GM04504 (cell line): ENCODE measurements at places on chromosomes 6 and 20.

DNA sequence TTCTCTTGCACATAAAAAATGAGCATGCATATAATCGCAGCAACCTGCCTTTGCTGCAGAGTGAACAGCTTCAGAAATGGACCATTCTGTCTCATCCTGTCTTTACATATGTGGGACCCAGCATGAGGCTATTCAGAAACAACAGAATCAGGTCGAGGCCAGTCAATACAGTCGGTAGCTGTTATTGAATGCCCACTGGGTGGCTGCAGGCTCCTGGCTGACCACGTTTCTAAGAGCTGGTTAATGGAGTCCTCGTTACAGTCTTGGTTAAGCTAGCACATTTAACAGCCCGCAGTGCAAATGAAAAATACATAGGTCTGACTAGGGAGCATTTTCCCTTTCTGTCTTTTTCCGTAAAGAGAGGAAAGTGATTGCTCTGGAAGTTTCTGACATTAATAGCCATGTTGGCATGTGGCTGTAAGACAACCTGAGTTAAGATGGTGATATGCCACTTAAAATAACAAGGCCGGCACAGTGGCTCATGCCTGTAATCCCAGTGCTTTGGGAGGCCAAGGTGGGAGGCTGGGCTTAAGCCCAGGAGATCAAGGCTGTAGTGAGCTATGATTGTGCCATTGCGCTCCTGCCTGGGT is 75.0 kb downstream of the SHLD1 start:
- no peak for DNase-seq

GRCh38 chr6:36028877-36029324 is 1.3 kb downstream of the MAPK14 start:
- DNase-seq, result peak; percentile 48

DNA sequence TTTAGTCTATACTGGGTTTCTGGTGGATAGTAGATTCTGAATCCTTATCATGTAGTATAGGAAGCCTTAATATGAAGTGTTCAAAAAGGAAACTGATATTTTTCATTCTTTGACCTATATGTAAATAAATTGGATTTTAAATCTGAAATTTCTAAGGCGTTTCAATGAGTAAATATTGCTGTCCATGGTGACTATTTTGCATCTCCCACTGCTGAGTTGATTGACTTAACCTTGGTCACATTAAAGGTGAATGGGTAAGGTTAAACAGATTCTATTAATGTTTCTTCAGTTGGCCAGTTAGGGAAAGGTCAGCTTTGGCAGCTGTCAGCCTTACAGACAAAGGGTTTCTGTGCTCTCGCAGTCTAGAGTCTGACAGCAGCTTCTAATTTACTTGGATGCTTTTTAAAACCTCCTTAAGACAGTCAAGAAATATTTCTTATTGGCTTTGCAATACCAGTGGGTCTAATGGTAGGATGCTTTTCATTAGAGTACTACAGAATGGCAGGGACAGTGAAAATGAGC is 24.8 kb downstream of the PRIM2 start:
- no peak for DNase-seq

DNA sequence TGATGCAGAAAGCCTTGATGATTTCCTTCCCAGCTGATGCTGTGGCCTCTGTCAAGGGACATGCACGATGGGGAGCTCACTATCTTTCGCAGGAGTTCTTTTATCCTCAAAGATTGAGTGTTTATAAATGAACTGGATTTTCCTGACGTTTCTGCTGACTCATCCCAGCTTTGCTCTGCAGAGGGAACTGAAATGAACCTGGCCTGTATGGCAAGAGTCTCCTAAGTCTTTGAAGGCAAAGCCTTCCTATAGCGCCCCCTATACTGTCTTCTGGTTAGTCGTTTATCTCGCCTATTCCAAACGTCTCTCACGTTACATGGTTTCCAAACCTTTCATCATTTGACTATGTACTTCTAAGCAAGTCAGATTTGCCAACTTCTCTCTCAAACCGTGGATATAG is 565.3 kb downstream of the KIF16B start:
- no peak for DNase-seq

DNA sequence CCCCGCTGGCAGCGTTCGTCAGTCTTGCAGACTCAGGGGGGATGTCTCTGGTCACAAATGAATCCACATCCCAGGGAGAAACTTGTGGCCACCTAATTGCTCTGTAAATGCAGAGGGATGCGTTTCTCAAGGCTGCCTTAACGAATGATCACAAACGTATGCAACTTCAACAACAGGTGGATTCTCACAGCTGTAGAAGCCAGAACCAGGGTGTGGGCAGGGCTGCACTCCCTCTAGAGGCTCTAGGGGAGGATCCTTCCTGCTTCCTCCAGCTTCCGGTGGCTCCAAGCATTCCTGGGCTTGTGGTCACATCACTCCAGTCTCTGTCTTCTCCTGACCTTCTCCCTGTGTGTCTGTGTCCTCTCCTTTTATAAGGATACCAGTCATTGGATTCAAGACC is 3.3 kb upstream of the TAF4 start:
- no peak for DNase-seq

GRCh38 chr20:2151858-2152281 is 50.2 kb downstream of the STK35 start:
- peak; percentile 36 for DNase-seq

GRCh38 chr6:119620846-119621555 is 271.4 kb upstream of the MAN1A1 start:
- peak; percentile 82 for DNase-seq
